Activated T-cell treated with anti-CD3 and anti-CD28 coated beads for 1 hour (primary cell): ENCODE measurements at places on chromosomes 3 and 15.

- DNase-seq, result no peak
These were observed 20.0 kb downstream of the ATRIP start for GRCh38 chr3:48466386-48467109.

- no peak for DNase-seq
These were observed 83.9 kb downstream of the LRRK1 start for GRCh38 chr15:101003081-101003480.

DNA sequence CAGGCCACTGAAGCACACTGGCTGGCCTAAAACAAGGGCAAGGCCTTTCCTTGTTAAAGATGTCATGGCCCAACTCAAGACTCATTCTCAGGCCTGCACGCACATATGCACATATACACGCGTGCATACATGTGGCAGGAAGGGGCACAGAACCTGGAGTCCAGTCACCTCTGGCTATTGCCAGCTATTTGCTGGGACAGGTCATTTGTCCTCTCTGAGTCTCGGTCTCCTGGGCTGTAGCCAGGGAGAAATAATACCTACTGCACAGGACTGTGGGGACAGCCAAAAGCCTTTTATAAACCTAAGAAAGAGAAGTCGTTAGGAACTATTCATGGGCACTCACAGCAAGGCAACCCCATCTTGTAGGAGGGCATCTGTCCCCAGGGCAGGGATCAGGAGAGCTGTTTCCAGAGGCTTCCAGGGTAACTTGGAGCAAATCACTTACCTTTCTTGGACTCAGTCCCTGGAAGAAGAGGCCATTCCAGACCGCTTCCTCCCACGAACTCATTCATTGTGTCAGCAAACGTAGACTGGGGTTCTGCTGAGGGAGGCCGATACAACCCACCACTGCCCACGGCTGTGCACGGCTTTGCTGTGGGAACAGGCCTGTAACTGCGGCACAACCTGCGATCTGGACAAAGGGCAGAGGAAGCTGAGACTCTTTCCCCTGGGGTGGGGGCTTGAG is 41.1 kb upstream of the RHO start:
- DNase-seq, result no peak

- DNase-seq, result no peak
These were observed 165.0 kb upstream of the CTDSPL start for GRCh38 chr3:37696661-37697060.

GRCh38 chr15:56918046-56918938 is at the start of gene TCF12:
Gene TCF12, plus strand, starts transcription at chr15:56918644. Its CDS starts 1,270 bp downstream, at chr15:56919914.
- DNase-seq, result peak; percentile 80

GRCh38 chr3:135383301-135383700 is 582.2 kb upstream of the PPP2R3A start:
- no peak for DNase-seq

DNA sequence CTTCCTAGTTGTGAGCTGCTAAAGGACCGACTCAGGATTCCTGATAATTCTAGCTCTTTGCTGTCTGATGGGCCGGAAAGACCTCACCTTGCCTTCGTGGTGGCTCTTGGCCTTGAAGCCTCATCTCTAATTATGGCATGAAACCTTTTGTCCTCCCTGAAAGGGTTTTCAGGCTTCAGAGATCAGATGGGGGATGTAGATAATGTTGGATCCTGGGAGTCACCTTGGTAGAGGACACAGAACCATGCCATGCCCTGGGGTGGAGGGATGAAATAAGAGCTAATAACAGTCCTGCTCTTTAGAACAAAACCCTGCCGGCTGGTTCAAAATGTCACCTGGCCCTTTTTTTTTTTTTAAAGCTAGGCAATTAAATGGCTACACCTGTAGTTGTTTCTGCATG is 50.8 kb upstream of the SYN2 start:
- DNase-seq, result no peak
